ENCODE measurements at places on chromosomes 3 and 15.

DNA sequence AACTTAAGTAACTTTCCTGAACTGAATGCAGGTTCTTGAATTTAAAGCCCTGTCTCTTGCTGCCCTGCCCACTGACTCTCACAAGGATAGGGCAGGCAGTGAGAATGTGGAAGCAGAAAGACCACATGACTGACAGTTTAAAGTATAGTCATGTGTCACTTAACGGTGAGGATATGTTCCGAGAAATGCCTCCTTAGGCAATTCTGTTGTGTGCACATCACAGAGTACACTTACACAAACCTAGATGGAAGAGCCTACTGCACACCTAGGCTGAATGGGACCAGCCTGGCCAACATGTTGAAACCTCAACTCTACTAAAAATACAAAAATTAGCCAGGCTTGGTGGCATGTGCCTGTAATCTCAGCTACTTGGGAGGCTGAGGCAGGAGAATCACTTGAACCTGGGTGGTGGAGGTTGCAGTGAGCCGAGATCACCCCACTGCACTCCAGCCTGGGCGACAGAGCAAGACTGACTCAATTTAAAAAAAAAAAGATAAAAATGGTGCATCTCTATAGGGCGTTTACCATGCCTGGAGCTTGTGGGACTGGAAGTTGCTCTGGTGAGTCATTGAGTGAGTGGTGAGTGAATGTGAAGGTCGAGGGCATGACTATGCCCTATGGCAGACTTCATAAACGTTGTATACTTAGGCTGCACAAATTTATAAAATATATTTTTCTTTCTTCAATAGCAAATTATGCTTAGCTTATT, 18.9 kb upstream of the COPG1 start:
- DNase-seq: no peak

GRCh38 chr3:64039981-64040733, 16.9 kb upstream of the PSMD6 start:
- no peak for DNase-seq

- DNase-seq: no peak
Measured at GRCh38 chr3:195908694-195909581, 587 bp upstream of the TNK2 start.

DNA sequence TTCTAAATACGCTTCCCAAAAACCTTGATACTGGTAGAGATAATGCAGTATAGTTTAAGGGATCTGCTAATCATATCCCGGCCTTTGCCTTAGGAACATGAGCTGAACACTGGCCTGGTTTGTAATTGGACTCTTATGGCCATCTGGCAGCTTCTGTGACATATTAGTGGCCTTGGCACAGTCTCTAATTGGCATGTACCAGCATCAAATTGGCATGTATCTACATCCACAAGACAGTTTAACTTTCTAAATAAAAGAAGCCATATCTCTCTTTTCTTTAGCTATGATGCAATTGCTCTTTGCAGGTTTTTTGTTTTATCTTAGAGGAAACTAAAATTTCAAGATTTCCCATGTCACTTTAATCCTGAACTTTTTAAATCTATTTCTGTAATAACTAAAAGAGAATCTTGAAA, 44.6 kb upstream of the FILIP1L start:
- no peak for DNase-seq
